ENCODE measurements at places on chromosomes 12 and 14.

DNA sequence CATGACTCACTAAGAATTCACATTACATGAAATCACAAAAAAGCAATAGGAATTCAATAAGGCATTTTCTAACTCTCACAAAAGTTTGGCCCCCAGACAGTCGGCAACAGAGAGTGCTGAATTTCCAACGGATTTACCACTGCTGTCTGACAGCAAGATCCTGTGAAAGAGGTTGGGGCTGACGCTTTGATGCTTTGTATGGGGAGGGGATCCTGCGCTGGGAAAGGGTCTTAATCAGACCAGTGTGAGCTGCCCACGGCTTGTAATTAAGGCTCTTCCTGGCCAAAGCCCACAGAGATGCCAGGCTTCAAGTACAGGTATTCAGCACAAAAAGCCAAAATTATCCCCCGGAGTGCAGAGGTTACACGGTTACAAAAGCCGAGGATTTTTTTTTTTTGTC is 66.8 kb upstream of the TMCC3 start:
- no peak for DNase-seq

- DNase-seq = no peak
Measured at GRCh38 chr14:101225157-101226152, 321.9 kb upstream of the RTL1 start.

DNA sequence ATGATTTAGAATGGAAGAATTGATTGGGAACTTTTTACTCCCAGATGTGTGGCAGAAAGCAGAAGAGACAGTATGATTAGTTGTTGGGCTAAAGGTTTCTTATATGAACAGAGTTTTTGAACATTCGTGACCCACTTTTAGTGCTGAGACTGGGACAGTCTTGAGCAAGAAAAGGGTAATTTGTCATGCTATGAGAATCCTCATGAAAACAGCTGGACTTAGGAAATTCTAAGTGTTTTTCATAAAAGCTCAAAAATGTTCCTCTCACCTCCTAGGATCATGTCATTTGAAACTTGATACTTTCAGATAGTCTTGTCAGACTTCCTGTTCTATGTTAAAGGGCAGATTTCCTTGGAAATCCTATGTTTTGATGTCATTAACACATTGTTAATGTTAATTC is 86.1 kb downstream of the MGAT4C start:
- no peak for DNase-seq

DNA sequence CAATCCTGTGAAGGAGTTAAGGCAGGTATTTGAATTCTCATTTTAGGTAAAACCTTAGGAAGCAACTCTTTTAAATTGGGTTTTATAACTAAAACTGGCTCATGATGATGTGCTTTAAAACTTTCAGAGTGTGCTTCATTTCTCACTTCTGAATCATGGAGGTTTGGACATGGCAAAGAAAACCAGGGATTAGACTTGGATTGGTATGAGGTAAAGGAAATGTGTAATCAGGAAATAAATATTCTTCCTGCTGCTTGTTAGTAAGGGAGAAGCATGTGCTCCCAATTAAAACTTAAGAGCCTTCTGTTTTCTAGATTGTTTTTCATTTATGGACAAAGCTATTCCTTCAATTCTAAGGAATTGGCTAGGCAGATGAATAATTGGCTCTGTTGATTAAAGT is 57.4 kb downstream of the FBXO33 start:
- DNase-seq = no peak

DNA sequence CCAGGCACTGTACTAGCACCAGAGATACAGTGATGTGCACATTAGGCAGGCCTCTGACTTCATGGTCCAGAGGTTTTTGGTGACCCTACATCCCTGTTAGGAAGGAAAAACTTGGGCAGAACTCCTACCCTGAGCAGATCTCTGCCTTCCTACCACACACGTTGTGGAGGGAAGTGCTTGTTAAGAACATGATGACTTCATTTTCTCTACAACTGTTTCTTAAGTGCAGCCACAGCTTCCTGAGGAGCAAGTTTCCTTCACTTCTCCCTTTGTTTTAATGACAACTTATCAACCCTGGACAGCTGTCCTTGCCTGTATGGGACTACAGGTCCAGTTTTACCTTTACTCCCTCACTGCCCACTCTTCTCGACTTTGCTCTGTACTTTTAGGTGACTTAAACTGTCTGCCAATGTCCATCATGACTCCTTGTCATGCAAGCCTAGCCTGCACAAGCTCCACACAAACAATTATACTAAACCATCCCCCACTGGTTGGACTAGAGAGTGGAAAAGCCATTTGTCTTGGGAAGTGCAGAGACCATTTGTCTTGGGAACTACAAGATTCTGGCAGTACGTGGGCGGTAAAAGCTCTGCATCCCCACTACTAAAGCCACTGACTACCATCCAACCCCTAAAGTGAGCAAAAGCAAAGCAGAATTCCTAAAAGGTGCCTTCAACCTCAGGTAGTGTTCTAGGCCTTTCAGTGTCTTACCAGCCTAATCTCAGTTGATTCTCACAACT is 359.8 kb downstream of the EGLN3 start:
- no peak for DNase-seq

GRCh38 chr14:89330236-89331002 is 86.6 kb downstream of the FOXN3 start:
- DNase-seq = no peak

GRCh38 chr14:61103541-61104339 is 122.7 kb downstream of the SLC38A6 start:
- no peak for DNase-seq

DNA sequence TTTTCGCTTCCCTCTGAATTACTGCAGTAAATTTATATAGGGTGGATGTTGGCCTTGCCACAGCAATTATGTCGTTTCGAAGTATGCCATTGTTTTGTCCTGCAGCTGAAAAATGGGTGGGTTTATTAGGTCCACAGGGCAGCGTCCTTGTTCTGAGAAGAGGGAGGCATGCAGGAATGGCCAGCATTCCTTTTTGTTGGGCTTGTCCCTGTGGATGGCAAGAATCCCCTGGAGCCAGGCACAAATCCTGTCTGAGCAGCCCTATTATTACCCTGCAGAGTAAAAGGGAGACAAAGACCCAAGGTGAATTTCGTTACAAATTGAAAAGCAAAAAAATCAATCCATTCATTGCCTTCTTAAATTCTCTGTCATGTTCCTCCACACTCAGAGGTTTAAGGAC is 88.1 kb downstream of the CHST11 start:
- no peak for DNase-seq
